ENCODE measurements at places on chromosomes 4 and X. TPM values are rescaled to one million over a fixed set of nuclear protein-coding genes. Genes with fewer than 3 reads are reported as not detected.

FAM9B gene
- total RNA-seq, result not detected

PIGA gene
- total RNA-seq, result 9.3 TPM

MAGEC1 gene
- total RNA-seq, result not detected

RNF212 gene
- 0.53 TPM for total RNA-seq

ADRA2C gene
- total RNA-seq, result 0.66 TPM

MTMR8 gene
- 1.1 TPM for total RNA-seq

PABPC5 gene
- total RNA-seq, result 1.8 TPM

WAS gene
- total RNA-seq, result 0.12 TPM

CXorf49 gene
- total RNA-seq, result not detected

MSX1 gene
- total RNA-seq, result 9.4 TPM

ATP2B3 gene
- not detected for total RNA-seq

GSX2 gene
- total RNA-seq, result not detected

CLCN4 gene
- 6.3 TPM for total RNA-seq

AVPR2 gene
- total RNA-seq, result not detected

CRLF2 gene
- not detected for total RNA-seq

GUF1 gene
- 8.2 TPM for total RNA-seq

GPR173 gene
- 1.7 TPM for total RNA-seq

PFKFB1 gene
- total RNA-seq, result 0.19 TPM
